ENCODE measurements at places on chromosomes 16 and 17. TPM values are rescaled to one million over a fixed set of nuclear protein-coding genes. Genes with fewer than 3 reads are reported as not detected.
A peak's percentile ranks its signal among the peaks of the same experiment; 100 is the strongest.

TNRC6C gene
- 32.6 TPM for total RNA-seq

HMOX2 gene
- 52.7 TPM for total RNA-seq

FAM20A gene
- 6.1 TPM for total RNA-seq

- DNase-seq = peak; percentile 68
These were observed 2.1 kb upstream of the HES7 start for GRCh38 chr17:8125947-8126490.

GRCh38 chr16:85227946-85228862 is 115.9 kb upstream of the CIBAR2 start:
- no peak for DNase-seq

GRCh38 chr16:78985716-78986605 is 614.6 kb downstream of the MAF start:
- DNase-seq = no peak

DNA sequence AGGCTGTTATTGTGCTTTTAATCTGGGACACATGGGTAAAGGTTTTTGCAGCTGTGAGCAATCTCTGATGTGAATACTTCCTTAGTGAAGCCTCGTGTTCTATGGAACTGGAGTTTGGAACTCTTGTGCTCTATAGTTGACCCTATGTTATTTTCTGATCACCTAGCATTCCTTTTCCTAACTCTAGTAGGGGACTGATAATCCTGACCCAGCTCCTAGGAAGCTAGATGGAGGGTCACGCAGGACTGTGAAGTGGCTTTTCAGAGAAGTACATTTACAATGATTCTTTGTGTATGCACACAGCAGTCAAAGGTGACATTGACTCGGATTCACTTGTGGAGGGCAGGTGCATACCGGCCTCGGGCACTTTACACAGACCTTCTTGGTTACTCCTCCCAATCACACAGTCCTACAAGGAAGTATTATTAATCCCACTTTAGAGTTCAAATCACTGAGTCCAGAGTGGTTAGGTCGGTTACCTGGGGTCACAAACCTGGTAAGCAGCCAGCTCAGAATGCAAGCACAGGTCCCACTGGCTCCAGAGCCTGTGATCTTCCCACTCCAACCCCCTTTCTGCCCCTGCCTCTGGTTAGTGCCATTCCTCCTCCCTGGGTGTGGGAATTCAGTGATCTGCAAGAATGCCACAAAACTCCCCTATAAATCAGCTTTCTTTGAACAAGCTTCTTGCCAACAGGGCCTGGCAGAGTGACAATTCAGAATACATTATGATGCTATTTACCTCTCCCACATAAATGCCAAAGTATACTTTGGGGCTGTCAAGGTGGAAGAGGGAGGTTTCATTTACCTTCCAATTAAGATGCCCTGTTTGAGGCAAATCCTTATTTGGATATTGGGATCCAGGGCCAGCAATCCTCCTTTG is 7.1 kb downstream of the CHD9NB start:
- no peak for DNase-seq

DNA sequence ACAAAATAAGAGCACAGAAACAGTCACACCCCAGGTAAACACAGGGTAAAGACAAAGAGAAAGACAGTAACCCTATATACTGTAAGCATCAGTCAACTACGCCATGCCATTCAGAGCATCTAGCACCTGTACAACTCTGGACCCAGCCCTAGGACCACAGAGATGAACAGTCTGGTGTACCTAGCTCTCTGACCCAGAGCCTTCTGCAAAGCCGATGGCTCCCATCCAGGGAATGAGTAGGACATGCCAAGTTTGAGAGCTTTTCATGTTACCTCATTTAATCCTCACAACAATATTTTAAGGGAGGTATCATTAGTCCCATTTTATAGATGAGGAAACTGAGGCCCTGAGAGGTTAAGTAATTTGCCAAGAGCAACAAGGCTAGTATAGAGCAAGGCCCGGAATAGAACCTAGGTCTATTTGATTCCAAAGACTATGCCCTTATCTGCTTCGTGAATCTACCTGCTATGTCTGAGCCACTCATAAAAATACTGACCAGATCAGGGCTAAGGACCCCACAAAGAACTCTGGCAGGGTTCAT is 3.4 kb downstream of the LYRM9 start:
- no peak for DNase-seq

- DNase-seq = no peak
These were observed 81.3 kb upstream of the PLCG2 start for GRCh38 chr16:81697616-81698309.

GRCh38 chr17:73452009-73452408 is 140.2 kb upstream of the CDC42EP4 start:
- no peak for DNase-seq

DNA sequence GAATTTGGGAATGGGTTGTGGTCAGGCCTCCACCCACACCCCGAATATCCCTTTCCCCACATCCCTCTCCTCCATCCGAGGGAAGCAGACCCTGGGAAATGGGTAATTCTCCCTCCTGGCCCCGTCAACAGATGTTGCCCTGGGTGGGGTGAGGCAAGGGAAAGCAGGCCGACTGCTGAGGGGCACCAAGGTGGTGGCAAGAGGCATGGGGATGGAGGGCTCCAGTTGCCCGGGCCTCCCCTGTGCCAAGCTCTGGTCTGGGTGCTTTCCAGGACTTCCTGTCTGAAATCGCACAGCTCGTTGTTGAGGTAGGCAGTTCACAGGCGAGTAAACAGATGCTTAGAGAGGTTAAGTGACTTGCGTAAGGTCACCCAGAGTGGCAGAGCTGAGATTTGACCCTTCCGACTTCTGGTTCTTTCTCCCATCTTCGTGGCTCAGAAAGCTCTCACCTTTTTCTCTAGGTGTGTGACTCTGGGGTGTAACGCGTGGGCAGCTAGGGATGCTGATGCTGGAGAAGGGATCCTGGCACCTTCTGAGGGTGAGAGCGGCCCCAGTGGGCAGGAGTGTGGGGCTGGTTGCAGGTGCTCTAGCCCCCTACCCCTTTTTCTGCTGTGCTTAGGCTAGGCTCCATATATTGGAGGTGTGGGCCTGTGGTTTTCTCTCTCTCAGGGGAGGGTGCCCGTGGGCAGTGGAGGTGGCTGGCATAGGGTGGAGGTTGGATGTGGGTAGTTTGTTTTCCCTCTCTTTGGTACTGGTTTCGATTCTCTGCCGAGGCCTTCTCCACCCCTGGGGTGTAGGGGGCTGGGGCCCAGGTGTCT is 17.2 kb downstream of the RARA start:
- DNase-seq = peak; percentile 69
